Astrocyte (in vitro differentiated cells and primary cell): ENCODE measurements at places on chromosomes 1 and 21.

DNA sequence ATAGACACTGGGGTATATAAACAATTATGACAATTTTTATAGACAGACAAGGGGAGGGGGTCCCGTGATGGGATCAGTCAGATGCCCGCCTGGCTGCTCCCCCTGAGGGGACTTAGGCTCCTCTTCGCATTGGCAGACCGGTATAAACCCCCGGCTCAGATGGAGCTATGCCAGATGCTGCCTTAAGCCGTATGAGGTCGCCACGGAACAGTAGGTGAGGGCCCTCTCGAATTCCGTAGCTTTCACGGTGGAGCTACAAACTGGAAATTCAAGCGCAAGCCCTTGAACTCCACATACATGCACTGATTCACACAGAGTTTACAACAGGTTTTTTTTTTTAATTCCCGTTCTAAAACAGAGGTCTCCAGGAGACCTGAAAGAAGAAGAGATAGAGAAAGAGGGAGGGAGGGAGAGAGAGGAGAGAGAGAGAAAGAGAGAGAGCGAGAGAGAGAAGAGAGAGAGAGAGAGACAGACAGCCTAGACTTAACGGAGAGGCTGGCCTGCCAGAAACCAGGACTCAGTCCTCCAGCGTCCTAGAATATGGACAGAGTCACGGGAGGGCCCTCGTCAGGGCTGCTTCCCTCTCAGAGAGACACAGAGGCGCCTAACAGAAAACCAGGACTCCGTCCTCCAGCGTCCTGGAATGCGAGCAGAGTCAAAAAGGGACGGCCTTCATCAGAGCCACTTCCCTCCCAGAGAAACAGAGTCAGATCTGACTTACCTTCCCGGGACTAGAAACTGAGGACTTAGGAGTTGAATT is 24.4 kb upstream of the TMEM54 start:
- DNase-seq, result no peak

DNA sequence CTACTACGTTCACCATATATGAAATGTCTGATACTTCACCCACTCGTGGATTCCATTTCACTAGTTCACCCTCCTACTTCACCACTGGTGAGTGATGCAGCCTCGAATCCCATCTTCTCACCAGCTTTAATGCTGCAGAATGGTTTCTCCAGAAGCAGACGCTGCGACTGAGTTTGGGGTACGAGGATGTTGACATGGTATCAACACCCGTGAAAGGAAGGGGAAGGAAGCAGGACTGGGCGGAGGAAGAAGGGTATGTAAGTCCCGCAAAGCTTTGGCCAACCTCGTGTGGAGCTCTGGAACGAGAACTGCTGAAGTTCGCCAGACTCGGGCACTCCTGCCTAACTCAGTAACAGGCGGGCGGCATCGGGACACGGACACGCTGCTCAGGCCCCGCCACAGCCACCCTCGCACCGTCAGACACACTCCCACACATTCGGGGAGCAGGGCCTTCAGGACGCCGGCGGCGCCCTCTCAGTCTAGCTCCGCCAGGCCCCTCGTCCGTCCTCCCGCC is 833 bp upstream of the DIP2A start:
- peak; percentile 43 for DNase-seq

DNA sequence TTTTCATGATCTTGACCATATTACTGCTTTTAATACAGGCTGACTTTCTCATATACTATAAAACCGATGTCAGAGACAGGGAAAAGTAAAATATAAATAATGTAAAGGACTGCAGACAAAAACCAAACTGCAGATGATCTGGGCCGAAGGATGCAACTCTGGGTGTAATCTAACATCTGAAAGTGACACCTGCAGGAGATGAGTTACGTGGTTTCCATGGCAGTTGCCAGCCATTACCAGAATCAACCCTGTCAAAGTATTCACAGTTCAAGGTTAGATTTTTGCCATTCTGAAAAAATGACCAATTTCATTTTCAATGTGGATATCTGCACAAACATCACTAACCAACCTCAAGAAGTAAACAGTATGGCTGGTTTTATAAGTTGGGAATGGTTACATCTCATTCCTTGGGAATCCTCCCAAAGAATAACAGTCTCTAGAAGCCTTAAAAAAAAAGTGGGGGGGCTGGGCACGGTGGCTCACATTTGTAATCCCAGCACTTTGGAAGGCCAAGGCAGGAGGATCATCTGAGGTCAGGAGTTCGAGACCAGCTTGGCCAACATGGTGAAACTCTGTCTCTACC is 27.7 kb downstream of the DNAJC11 start:
- no peak for DNase-seq

DNA sequence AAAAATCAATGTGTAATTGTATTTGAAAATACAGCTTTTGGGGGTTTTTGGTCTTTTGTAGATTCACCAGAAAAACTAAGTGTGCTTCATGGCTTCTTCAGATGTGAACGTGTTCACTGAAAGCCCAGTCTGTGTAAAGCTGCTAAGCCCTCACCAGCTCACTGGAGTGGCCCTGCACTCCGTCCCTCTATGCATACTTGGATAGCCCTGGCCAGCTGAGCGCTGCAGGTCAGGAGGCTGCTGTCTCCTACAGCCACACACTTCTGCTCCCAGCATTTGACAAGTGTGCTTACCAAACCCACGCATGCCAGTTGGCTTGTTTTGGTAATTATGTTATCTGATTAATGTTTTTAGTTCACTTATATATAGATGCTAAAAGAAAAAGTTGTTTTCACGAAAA is 163.5 kb downstream of the TLR5 start:
- no peak for DNase-seq

GRCh38 chr1:59044535-59045121 is 252.3 kb upstream of the FGGY start:
- DNase-seq, result no peak

GRCh38 chr1:219724440-219724839 is 111.5 kb upstream of the ZC3H11B start:
- DNase-seq, result no peak

DNA sequence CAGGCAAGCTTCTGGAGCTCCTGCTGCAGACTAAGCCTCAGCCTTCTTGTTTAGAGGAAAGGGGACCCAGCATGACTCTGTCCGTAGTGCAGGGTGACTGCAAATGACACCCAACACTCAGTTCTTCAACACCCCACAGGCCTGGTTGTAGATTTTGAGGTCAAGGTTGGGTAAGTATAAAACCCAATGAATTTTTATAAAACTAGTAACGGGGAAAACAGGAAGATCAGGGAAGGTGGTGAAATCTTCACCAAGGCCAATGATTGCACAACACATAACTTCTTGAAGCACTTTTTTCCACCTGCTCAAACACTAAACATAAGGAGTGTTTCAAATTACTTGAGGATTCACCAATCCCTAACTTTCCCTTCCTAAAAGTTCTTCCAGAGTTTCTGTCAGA is 89.4 kb upstream of the JAK1 start:
- DNase-seq, result no peak

GRCh38 chr1:15262706-15263105 is 15.7 kb downstream of the FHAD1 start:
- DNase-seq, result no peak

GRCh38 chr1:152036267-152037216 is at the start of gene S100A11:
Gene S100A11 (minus strand): TSS chr1:152037004. CDS start chr1:152036915, 89 bp downstream.
- DNase-seq, result peak; percentile 76

DNA sequence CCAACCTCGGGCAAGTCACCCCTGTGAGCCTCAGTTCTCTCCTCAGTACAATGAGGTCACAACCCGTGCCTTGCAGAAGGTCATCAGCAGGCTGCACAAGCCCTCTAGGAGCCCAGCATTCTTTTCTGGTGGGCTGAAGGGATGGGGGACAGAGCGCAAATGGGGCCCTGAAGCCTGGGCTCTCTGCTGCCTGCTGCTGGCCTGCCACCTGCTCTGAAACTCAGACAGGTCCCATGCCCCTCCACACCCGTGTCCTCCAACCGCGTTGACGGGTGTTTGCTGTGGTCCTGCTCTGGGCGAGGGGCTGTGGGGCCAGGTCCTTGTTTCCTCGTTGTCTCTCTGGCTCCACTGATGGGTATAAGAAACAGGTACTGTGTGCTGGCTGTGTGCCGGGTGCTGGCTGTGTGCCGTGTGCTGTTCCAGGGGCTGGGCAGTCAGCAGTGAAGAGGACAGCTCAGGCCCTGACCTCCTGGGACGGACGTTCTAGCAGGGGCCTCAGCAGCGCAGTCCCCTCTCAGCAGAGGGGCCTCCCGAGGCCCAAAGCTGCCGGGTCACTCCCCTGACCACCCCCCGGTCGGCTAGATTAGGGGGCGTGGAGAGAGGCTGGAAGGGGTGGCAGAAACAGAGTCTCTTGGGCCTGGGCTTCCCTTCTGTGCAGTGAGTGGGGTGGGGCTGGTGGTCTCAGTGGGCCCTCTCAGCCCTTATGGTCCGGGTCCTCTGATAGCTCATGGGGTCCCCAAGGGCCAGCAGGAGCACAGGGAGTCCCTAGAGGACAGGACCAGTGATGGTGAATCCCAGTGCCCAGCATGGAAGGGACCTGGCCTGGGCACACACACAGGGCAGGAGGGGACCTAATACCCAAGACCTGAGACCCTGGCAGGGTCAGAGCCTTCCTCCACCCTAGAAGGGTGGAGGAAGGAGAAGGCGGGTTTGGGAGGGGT is 42.1 kb downstream of the DMRTB1 start:
- DNase-seq, result no peak

DNA sequence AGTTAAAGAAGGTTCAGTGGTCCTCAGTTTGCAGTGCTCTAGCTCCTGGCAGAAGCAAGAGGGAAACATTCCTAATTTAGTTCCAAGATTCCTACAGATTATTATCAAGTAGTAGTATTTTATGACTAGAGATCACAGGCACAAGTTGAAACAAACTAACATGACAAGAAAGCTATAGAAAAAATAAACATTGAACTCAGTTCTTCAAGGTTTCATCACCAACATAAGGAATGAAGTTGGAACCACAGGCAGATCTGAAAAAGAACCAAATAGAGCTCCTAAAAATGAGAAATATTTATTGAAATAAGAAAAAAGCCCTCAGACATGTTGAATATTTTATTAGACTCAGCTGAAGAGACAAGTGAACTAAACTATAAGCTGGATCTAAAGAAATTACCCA is 40.6 kb downstream of the PDC start:
- no peak for DNase-seq

DNA sequence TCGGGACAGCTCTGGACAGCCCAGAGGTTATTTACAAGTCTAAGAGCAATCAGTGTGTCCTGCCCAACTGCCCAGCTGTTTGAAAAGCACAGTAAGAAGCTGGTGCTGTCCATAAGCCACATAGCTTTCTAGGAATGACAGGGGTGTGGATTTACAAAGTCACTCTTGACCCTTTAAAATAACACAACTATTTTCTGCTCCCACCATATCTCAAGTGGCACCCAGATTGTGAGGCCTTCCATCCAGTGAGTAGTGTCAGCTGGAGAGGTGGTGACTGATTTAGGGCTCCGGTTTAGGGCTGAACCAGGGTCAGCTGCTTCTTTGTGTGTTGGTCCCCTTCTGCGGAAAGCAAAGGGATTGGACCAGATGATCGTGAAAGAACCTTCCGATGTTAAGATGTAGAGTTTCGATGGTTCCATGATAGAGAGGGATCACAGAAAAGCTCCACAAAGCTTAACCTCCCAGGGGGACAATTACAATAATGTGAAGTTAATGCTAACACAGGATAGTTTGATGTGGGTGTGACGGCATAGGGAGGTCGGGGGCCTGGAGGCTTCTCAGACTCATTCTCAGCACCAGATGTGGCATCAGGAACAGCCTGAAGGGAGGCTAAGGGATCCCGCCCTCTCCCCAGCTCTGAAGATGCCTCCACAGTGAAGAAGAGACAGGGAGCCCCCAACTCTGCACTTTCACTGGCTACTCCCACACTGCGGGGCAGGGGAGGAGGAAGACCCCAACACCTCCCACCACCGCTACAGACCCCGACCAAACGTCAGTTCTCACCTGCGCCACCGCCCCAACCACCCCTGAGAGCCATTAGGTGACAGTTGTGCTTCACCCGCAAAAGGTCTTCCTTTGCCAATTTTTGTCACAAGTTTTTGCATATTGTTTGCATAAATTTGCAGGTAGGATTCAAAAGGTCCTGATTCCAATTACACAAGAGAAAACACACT is 40.6 kb downstream of the LRRC3 start:
- no peak for DNase-seq

GRCh38 chr1:158087320-158087927 is 93.3 kb upstream of the CD1D start:
- DNase-seq, result peak; percentile 47

DNA sequence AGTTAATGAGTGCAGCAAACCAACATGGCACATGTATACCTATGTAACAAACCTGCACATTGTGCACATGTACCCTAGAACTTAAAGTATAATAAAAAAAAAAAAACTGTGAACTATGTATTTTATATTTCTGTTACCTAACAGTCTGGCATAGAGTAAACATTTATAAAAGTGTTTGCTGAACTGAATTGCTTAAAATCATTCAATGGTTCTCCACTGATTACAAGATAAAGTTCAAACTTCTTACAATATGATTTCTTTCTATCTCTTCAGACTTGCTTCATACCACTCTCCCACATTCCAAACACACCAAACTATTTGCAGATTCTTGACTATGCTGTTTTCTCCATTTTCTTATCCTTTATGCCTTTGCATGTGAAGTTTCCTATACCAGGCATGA is 89.9 kb downstream of the UROD start:
- no peak for DNase-seq

- no peak for DNase-seq
These were observed 10.0 kb downstream of the AHDC1 start for GRCh38 chr1:27593678-27594563.

DNA sequence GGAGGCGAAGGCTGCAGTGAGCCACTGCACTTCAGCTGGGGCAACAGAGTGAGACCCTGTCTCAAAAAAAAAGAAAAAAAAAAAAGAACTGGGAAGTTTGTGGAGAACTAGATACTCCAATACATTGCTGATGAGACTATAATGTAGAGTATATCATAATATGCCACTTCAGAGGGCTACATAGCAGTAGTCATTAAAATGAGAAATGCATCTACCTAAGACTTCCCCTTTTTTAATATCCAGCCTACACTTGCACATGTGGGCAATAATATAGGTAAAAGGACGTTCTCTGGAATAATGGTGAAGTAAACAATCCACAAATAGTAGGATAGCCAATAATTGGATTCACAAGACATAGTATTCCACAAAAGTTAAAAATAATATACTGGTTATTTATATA is 311.0 kb downstream of the HLX start:
- no peak for DNase-seq

- no peak for DNase-seq
These were observed 69.2 kb downstream of the UBE4B start for GRCh38 chr1:10101929-10102328.

DNA sequence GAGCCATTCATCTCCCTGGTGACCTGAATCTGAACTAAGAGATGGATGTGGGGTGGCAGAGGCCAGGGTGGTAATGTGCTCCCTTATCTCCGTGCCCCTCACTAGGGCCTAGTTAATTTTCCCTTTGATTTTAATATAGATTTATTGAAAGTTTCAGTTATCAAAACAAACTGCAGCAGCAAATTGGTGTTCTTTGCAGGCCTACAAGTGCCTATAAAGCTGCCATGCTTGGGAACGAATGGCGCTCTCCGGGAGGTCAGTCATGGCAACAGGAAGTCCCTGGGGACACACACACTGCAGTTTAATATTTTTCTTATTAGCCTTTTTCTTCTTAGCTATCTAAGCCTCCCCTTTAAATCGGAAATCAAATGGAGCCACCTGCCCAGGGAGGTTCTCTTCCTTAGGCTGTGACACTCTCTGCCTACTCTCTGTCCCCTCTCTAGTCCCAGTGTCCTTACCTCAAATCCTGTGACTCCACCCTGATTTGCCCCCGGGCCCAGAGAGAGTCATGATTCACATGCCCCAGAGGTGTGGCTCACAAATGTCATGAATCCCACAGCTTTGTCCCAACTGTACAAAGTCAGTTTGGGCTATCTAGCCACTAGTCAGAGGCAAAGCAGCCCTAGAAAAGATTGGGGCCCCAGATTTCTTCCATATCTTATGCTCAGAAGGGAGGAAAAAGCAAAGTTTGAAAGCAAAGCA is 4.3 kb upstream of the ERI3 start:
- DNase-seq, result no peak

- DNase-seq, result no peak
These were observed 12.6 kb downstream of the RHBDL2 start for GRCh38 chr1:38929054-38929453.
